ENCODE measurements at places on chromosomes 3 and 15.

GRCh38 chr3:76361010-76361409, 575.7 kb upstream of the ZNF717 start:
- DNase-seq, result no peak

- no peak for DNase-seq
Observed at GRCh38 chr3:72659596-72659995, 188.6 kb downstream of the SHQ1 start.

GRCh38 chr3:38638354-38638753, 11.1 kb downstream of the SCN5A start:
- no peak for DNase-seq

GRCh38 chr15:74134387-74135027, 4.1 kb downstream of the ISLR2 start:
- DNase-seq, result no peak

- DNase-seq, result no peak
Observed at GRCh38 chr15:83475551-83475950, 28.4 kb downstream of the SH3GL3 start.

- DNase-seq, result no peak
Observed at GRCh38 chr15:76168237-76168984, 108.6 kb downstream of the TMEM266 start.

- no peak for DNase-seq
Observed at GRCh38 chr3:56624725-56625124, 58.3 kb downstream of the TASOR start.

DNA sequence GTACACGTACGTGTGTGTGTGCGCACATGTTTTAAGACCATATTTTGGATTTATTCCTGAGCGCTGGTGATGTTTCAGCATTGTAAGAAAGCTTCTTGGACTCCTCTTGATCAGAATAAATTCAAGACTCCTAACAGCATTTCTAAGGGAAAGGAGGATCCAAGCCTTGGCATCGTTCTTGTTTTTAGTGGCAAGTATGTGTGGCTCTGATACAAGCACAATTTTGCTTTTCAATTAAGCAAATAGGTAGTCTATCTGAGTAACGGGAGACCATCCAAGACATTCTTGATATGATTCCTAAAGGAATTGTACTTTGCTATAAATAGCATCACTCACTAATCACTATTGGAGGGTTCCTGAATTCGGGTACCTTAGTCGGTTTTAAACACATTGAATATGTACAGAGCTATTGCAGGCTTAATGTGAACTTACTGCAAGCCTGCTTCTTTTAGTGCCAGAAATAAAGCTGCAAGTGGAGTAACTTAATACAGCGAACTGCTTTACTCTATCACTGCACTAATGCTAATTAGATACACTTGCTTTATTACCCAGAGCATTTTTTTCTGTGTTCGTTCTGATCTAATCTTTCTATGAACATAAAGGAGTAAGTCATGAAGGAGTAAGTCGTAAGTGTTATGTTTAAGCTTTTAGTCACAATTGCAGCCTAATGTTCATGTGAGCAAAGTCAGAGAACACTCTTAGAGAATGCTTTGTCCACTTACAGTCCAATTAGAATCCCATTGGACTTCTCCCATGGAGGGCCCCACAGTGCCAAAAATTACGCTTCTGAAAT, 186.3 kb downstream of the MCTP2 start:
- no peak for DNase-seq

- DNase-seq, result no peak
Observed at GRCh38 chr3:188742755-188743550, 428.8 kb upstream of the TPRG1 start.

- no peak for DNase-seq
Observed at GRCh38 chr3:20905210-20905805, 719.3 kb upstream of the SGO1 start.

- DNase-seq, result no peak
Observed at GRCh38 chr3:47436180-47436579, 39.6 kb downstream of the SCAP start.

DNA sequence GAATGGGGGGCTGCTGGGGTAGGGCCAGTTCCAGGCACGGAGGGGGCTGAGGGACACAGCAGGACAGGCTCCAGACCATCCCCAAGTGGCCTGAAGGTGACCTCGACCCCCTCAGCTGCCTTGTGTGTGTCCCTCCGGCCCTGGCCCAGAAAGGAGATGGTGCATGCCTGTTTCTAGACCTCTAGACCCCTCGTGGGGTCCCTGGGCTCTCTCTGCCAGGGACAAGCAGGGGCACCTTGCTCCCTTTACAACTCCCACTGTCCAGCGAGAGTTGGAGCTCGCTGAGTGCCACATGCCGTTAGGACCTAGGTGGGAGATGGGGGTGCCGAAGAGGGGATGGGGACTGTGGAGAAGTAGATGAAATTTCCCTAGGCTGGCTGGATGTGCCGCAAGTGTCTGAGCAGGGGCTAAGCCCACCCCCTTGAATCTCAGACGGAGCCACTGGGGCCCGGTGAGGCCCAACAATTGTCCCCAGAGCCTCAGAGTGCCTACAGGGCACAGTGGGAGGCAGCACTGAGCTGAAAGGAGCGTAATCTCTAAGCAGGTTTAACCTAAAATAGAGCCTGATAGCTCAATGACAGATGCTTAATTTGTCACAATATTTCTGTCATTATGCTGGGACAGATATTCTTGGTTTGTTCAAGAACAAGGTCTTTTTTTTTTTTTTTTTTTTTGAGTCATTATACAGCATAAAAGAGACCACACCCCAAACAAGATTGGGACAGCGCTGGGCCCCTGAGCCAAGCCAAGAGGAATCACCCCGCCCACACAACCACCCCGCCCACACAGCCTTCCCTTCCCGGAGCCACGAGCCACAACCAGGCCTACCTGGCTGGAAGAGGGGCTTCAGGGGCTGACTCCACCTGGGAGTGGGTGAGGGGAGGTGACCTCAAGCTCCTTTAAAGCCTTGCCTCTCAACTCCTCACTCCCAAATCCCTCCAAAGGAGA, 23.6 kb upstream of the KLF13 start:
- no peak for DNase-seq

DNA sequence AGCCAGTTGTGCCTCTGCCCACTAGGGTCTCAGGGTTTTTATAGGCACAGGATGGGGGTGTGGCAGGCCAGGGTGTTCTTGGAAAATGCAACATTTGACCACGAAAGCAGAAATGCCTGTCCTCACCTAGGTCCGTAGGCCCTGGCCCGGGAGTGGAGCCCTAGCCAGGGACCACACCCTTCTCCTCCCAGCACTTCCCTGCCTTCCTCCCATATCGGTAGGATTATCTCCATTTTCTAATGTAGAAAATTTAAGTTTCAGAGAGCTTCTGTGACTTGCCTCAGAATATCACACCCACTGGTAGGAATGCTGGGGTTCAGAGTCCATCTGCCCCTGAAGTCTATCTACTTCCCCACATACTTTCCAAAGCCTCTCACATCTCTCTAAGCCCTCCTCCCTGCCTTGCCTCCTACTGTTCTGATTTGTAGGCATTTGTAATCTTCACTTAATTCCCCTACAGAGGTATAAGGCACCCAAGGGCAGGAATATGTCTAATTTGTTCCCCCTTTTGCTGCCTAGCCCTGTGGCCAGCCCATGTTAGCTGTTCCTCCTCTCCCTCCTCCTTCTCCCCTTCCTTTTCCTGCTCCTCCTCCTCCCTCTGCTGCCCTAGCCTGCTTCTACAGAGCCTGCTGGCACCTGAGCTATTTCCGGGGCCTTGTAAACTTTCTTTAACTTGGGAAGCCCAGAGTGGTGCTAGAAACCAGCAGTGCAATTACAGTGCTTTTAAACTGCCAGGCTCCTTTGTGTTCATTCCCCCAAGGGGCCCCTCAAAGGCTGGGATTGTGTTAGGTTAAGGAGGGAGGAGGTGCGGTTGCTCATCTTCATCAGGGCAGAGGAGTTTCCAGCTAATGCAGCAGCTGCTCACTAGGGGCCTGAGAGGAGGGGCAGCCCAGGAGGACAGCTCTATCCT, 71.1 kb downstream of the MRPL46 start:
- DNase-seq, result no peak

DNA sequence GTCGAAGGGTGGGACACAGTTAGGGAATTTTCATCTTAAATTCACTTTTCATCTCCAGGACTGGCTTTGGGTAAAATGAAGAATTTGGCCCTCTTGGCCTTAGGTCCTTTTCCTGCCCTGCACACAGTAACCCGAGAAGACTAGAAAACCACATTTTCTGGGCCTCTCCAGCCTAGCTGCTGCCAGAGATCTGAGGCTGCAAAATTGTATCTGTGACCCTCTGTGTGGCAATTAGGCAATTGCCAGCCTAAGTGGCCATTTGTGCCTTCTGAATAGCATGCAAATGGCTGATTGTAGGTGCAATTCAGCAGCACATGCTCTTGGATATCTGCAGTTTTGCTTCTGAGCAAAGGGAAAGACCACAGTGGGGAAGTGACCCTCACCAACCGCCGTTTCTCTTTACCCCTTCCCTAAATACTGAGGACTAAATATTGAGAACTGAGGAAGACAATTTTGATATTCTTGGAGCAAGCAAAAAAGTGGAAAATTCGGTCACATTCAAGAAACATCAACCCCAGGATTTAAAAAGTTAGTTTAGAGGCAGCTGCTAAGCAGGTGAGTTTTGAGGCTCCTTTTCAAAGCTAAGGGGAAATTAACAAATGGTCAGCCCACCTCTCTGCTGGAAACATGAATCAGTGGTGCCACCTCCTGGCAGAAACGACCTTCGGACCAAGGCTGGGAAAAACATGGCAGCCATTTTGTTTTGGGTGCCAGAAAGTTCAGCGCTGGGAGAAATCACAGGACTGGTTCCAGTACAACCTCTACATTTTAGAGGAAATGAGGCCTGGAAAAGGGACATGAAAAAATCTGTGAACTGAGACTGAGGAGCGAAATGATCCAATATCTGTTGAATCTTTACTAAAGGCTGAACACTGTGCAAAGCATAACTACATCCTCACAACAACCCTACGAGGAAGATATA, 56.6 kb upstream of the PRTG start:
- DNase-seq, result no peak

GRCh38 chr3:181727341-181728032, 15.8 kb downstream of the SOX2 start:
- DNase-seq, result no peak

- DNase-seq, result no peak
Observed at GRCh38 chr3:17176757-17177156, 292.0 kb downstream of the PLCL2 start.

DNA sequence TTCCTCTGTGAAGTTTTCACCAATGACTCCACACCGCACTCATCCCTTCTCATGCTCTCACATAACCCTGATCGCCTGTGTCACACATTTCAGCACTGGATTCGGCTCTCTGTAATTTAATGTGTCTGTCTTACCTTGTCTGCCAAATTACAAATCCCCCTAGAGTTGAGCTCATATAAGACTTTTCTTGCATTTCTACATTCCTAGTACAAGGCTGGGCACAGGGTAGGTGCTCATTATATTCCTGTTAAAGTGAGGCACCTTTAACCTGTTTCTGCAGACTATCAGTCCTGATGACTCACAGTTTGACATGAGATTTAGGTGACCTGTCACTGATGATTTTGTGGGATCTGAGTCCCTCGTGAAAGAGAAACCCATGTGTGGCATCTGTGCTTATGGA, 22.6 kb downstream of the TGM5 start:
- no peak for DNase-seq

DNA sequence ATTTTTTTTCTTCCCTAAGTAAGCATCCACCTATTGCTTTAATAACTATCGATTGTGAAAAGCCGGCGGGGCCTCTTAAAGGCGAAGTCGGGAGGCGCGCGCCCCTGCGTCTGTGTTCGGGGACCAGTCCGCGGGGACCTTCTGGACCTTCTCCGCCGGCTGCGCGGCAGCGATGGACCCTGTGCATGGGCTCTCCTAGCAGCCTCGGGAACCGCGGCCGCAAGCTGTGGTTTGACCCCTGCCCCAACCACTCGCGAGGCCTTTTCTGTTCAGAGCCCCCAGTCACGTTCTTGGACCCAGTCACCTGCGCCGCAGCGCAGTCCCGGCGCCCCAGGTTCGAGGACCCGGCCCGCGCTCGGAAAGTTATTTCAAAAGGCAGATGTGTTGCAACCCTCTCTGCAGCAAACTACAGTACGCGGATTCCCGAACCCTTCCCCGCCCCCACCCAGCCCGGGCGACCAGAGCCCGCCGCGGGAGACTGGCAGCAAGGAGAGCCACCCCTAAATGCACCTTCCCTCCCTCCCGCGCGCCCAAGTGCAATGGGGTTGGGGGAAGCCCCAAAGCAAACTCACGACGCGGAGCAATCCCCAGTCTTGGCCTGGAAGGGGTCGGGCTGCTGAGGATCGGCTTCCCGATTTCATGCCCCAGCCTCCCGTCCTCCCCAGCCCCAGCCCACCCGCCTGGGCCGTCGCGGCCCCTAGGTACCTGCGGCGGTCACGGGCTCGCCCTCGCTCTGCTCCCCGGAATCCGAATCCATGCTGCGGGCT, 684 bp downstream of the TNFAIP8L3 start:
- DNase-seq, result no peak

- DNase-seq, result no peak
Observed at GRCh38 chr3:193499801-193500485, 54.8 kb downstream of the ATP13A4 start.

DNA sequence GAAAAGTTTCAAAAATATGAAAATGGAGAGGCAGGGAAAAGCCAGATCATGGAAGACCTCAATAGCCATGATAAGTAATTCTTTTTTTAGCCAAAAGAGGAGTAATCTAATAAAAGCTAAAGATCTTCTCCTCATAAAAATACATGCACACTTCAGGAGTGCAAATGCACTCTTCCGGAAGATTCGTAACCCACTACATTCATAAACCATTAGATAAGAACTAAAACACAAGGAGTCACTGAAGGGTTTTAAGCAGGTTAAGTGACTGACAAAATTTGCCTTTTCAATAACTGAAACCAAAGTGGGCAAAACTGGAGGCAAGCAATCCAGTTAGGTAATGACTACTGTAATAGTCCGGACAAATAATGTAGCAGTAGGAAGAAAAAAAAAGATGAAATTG, 46.0 kb downstream of the UBE3A start:
- no peak for DNase-seq

- DNase-seq, result no peak
Observed at GRCh38 chr3:79414806-79415205, 353.0 kb downstream of the ROBO1 start.

- no peak for DNase-seq
Observed at GRCh38 chr15:43879386-43880355, 52.9 kb downstream of the WDR76 start.

GRCh38 chr3:160806094-160806493, 50.1 kb downstream of the PPM1L start:
- no peak for DNase-seq

- DNase-seq, result no peak
Observed at GRCh38 chr3:21024563-21024962, 726.4 kb downstream of the ZNF385D start.

DNA sequence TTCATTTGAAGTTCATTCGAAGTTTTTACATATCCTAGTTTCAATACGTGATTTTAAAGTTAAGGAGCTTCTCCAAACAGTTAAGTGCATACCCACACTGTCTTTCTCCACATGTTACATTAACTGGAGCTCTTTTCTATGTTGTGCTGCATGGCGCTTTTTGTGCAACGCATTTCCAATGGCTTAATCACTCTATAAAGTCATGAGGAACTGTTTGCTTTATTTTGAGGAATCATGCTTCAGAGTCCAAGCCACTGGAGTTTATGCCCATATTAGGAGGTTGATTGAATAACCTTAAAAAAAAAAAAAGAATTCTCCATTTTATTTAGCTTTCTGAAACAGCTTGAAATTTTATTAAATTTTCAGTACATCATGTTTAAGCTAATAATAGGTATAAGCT, 109.4 kb upstream of the MBNL1 start:
- no peak for DNase-seq

- no peak for DNase-seq
Observed at GRCh38 chr3:39098473-39099000, 8.9 kb downstream of the GORASP1 start.

GRCh38 chr3:161333696-161334095, 37.6 kb downstream of the SPTSSB start:
- no peak for DNase-seq

GRCh38 chr3:59308001-59308400, 258.2 kb upstream of the CFAP20DC start:
- DNase-seq, result no peak
